Activated B cell treated with CpG ODN at 0.5 μM for 24 hours (primary cell): ENCODE measurements at places on chromosomes 5 and 9.

GRCh38 chr9:129027685-129028191, 393 bp downstream of the SH3GLB2 start:
- H3K27ac ChIP-seq, result peak overlapping the region; percentile 66
- H3K4me1 ChIP-seq, result peaks cover 19% of the 10 kb centered on the region
- no peaks in the 10 kb centered on the region for H3K36me3 ChIP-seq
- H3K4me3 ChIP-seq, result peak overlapping the region; percentile 85
- no peaks in the 10 kb centered on the region for H3K27me3 ChIP-seq

GRCh38 chr9:137158625-137159024, 11.2 kb downstream of the LRRC26 start:
- no peak overlapping the region for H3K4me3 ChIP-seq
- H3K36me3 ChIP-seq, result no peaks in the 10 kb centered on the region
- peaks cover 24% of the 10 kb centered on the region for H3K4me1 ChIP-seq
- peaks cover 36% of the 10 kb centered on the region for H3K27me3 ChIP-seq

DNA sequence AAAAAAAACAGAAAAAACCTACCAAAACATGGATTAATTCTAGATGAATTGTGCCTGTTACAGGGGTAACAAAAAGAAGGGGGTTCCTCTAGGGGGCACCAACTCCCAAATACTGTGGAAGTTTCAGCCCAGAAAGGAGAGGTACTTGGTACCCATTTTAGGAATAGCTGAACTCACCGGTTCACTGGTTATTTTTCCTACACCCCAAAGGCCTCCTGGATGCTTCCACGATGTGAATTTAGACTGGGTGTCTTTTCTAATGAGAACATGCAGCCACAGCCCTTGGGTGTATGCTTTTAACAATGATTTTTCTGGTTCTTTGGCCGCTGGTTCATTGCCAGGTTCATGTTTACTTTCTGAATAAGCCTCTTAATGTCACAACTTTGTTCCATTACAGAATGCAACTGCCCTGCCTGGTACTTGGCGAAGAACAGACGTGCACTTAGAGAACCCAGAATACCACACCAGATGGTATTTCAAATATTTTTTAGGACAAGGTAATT, 46.7 kb downstream of the GARNL3 start:
- H3K4me3 ChIP-seq, result no peak overlapping the region
- H3K4me1 ChIP-seq, result no peaks in the 10 kb centered on the region
- no peaks in the 10 kb centered on the region for H3K27me3 ChIP-seq
- H3K36me3 ChIP-seq, result no peaks in the 10 kb centered on the region
- DNase-seq, result no peak

DNA sequence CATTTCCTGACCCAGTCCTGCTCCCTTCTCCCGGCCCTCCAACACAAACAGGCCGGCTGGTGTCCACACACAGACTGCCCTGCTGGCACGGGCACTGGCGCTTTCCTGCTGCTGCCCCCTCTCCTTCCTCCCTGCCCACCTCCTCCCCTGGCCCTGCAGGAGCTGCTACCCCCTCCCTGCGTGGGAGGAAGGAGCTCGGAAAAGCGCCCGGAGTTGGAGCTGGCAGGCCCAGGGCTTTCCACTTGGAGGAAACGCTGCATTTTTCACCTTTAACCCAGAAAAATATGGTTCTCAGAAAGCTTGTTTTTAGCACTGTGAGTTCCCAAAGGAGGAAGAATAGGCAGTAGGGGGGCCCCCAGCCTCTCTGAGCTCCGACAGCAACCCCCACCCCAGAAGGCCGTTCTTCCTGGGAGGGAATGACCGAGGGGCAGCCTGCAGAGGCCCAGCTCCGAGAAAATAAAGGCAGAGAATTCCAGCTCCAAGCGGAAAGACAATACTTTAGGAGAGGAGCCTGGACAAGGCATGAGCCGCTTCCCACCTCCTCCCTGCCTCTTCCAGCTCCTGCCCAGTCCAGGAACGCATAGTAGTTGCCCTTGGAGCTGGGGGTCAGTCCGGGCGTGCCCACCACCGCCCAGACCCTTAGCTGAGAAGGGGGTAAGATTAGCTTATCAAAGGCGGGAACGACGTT, 88.9 kb downstream of the LIFR start:
- no peaks in the 10 kb centered on the region for H3K4me1 ChIP-seq
- H3K4me3 ChIP-seq, result no peak overlapping the region
- DNase-seq, result no peak
- no peaks in the 10 kb centered on the region for H3K36me3 ChIP-seq

DNA sequence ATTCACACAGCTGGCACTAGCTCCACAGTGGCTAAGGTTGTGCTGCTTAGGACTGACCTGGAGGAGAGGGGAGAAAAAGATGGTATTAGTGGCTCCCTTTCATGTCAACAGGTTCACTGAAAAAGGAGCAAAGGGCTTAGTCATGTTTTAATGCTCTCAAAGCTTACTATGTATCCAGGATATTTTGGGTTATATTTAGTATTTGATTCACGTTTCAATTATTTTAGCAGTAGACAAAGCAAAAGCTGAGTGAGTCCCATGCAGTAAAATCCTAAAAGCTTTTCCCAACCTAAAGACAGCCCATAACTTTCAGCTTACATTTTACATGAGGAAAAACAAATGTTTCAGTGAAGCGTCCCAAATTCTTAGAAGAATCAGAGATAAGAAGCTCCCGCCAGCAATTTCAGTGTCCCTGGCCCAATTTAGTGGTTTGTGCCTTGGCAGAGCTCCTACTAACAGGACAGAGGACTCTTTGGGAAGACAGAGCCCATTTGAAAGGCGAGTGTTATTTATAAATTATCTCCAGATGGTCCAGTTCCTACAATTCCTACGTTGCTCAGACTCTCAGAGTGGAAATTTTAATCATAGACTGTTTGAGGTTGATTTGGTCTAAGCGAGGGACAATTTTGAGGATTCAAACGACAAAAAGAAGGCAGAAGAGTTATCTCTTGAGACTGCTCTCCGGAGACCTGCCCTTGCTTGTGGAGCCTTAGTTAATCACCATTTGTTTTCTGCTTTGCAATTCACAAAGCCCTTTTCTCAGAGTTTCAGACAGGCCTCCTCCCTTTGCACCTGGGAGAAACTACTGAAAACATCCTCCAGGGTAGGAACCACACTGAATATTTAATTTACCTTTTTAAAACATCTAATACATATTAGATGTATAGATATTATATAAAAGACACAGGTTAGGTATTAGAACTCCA, 225.0 kb upstream of the ANKRD55 start:
- no peak for DNase-seq
- H3K27ac ChIP-seq, result no peak overlapping the region
- no peaks in the 10 kb centered on the region for H3K27me3 ChIP-seq
- no peaks in the 10 kb centered on the region for H3K36me3 ChIP-seq
- peaks cover 11% of the 10 kb centered on the region for H3K4me1 ChIP-seq

GRCh38 chr5:94057655-94058054, 316.3 kb upstream of the POU5F2 start:
- no peak overlapping the region for H3K4me3 ChIP-seq
- no peak for DNase-seq
- H3K27ac ChIP-seq, result no peak overlapping the region

DNA sequence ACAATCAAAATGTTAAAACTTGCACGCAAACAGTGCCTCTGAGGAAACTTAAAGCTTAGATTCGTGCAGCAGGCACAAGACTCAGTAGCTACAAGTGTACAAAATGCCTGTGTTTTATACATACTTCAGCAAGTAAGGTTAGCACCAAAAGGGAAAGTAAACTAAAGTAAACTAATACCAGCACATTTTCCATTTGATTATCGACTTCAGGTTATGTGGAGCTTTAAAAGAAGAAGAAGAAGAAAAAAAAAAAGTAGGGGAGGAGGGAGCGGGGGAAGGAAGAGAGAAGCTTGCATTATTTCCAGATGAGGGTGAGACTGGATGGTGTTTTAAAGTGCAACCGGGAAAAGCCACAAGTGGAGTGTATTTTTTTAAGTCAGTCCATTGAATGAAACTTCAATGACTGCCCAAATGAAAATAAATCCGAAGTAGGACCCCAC, 596 bp upstream of the ADAMTS6 start:
- H3K4me3 ChIP-seq, result no peak overlapping the region
- H3K4me1 ChIP-seq, result peaks cover 9% of the 10 kb centered on the region
- peak overlapping the region; percentile 83 for H3K27ac ChIP-seq

- H3K36me3 ChIP-seq, result peaks cover 3% of the 10 kb centered on the region
- H3K4me3 ChIP-seq, result no peak overlapping the region
- no peak for DNase-seq
- H3K27ac ChIP-seq, result no peak overlapping the region
- no peaks in the 10 kb centered on the region for H3K27me3 ChIP-seq
- peaks cover 5% of the 10 kb centered on the region for H3K4me1 ChIP-seq
Observed at GRCh38 chr9:127832248-127832647, 22.2 kb downstream of the ENG start.

DNA sequence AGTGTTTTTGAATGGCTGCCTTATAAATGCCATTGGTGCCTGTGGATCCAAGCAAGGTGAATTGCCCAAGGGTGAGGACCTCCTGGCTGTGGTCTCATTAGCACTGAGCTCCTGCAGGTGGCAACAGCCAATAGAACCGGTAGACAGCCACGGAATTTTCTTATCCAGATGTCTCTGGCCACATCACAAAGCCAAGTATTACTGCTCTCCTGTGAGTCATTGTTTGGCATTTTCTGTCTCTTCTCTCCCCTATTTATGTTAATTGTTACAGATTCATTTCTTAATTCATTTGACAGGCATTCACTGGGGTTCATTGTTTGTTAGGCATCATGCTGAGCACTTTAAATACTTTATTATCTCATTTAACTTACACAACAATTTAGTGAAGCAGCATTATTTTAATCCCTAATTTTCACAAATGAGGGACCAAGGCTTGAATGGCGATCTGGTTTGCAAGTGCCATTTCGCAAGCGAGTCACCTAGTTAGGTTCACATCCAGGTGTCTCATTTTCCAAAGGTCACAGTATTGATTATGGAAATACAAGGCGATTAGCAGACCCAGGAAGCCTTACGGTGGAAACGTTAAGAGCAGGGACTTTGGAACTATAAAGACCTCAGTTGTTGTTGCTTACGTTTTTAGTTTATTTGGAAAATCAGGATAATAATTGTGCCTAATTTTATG, 58.2 kb upstream of the DPYSL3 start:
- no peak overlapping the region for H3K27ac ChIP-seq
- no peaks in the 10 kb centered on the region for H3K27me3 ChIP-seq
- H3K4me1 ChIP-seq, result no peaks in the 10 kb centered on the region
- H3K4me3 ChIP-seq, result no peak overlapping the region
- DNase-seq, result no peak
- no peaks in the 10 kb centered on the region for H3K36me3 ChIP-seq

- no peaks in the 10 kb centered on the region for H3K4me1 ChIP-seq
- H3K27me3 ChIP-seq, result no peaks in the 10 kb centered on the region
- H3K36me3 ChIP-seq, result peaks cover 53% of the 10 kb centered on the region
- DNase-seq, result no peak
- no peak overlapping the region for H3K4me3 ChIP-seq
Observed at GRCh38 chr9:69004836-69005235, 9.1 kb downstream of the PRKACG start.

GRCh38 chr5:151250346-151251000, 2.5 kb upstream of the GM2A start:
- H3K36me3 ChIP-seq, result peaks cover 13% of the 10 kb centered on the region
- peaks cover 44% of the 10 kb centered on the region for H3K4me1 ChIP-seq
- no peak overlapping the region for H3K4me3 ChIP-seq
- H3K27me3 ChIP-seq, result no peaks in the 10 kb centered on the region
- DNase-seq, result no peak

DNA sequence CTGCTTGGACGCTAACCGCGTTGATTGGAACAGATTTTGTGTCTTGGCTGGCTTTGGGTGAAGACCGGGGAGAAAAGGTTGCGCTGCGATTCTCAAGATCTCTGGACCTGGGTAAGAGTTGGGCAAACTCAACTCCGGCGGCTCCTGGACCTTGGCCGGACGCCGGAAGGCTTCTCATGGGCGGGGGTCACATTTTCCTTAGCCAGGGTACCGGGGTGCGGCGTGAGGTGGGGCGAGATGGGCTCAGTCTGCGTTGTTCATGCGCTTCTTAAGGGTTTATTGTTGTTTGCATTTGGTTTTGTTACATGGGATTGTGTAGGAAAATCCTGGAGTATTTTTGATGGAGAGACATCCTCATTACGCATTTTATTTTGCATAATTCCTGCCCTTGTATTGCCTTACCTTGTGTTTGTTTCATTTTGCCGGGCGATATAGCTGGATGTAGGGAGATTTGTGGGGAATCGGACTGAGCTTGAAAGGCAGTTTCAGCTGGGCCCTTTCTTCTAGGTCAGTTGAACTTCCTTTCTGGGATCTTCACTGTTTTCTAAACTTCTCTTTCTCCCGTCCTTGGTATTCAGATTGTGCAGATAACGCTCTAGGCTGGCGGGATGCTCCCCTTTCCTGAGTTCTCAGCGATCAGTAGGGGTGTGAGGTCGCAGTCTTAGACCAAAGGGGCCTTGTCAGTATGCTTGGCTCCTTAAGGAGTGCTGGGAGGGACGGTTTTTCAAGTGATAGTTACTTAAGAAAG, 524 bp downstream of the MEGF10 start:
- peaks cover 59% of the 10 kb centered on the region for H3K27me3 ChIP-seq
- DNase-seq, result no peak
- peaks cover 14% of the 10 kb centered on the region for H3K4me1 ChIP-seq
- no peak overlapping the region for H3K27ac ChIP-seq
- H3K36me3 ChIP-seq, result no peaks in the 10 kb centered on the region
- H3K4me3 ChIP-seq, result no peak overlapping the region

GRCh38 chr9:135960411-135961276, 529 bp downstream of the UBAC1 start:
- peaks cover 3% of the 10 kb centered on the region for H3K36me3 ChIP-seq
- peak overlapping the region; percentile 59 for H3K27ac ChIP-seq
- peaks cover 31% of the 10 kb centered on the region for H3K4me1 ChIP-seq
- peak overlapping the region; percentile 87 for H3K4me3 ChIP-seq
- H3K27me3 ChIP-seq, result peaks cover 9% of the 10 kb centered on the region
- DNase-seq, result peak; percentile 27

DNA sequence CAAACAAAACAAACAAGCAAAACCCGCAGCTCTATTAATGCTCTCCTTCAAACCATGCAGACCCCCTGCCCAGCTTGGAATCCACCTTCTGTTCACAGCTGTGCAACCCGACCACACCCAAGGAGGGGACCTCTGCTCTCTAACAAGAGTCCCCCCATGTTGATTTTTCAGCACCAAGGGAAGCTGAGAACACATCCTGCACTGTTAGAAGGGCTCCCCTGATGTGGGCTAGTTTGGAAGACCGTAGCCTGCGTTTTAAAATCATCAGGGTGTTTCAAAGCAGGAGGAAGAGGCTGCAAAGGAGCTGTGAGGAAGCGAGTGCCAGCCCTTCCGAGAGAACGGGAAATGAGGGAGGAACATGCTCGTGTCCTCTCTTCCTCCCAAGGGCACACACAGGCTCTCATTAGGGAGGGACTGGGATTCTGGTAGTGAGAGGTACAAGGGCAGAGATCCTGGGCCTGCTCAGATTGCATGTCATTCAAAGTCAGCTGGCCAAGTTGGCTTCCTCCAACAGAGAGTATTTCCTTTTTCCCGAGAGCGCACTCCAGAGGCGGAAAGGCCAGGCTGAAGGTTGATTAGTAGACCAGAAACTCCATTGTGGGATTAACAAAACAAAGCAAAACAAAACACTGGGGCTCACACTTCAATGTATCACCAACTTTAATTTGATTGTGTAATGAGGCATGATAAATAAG, 185.9 kb downstream of the SEMA6A start:
- no peak for DNase-seq
- H3K4me3 ChIP-seq, result no peak overlapping the region
- no peak overlapping the region for H3K27ac ChIP-seq
